Activated CD4-positive, alpha-beta T cell treated with anti-CD3 and anti-CD28 coated beads for 4 hours (primary cell): ENCODE measurements at places on chromosomes 1 and 21.

GRCh38 chr1:221487781-221488524 lies 253.9 kb downstream of the DUSP10 start:
- DNase-seq, result no peak

GRCh38 chr1:206843626-206844025 lies 21.8 kb upstream of the IL20 start:
- DNase-seq, result no peak

GRCh38 chr1:151510957-151511635 lies at the start of gene CGN:
Gene CGN (plus strand): TSS chr1:151511387. CDS start chr1:151518520, 7,133 bp downstream.
- peak; percentile 85 for DNase-seq

DNA sequence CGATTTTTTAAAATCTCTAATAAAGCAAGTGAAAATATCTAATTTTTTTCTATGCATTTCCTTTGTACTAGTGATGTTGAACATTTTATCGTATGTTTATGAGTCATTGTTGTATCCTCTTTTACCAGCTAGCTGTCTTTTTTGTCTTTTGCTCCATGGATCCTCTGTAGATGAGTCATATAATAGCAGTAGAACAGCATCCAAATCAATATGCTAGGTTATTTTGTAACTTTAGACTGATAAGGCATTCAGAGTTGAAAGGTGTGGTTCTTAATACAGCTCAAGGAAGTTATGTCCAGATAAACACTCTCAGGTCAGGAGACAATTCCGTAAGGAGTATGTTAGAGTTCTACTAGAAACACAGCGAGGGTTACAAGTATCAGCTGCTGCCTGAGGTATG lies 31.9 kb downstream of the MAP10 start:
- DNase-seq, result no peak

GRCh38 chr1:231613419-231614349 lies 12.9 kb upstream of the DISC1 start:
- DNase-seq, result no peak

GRCh38 chr1:30790850-30791778 lies 33.5 kb upstream of the LAPTM5 start:
- no peak for DNase-seq

DNA sequence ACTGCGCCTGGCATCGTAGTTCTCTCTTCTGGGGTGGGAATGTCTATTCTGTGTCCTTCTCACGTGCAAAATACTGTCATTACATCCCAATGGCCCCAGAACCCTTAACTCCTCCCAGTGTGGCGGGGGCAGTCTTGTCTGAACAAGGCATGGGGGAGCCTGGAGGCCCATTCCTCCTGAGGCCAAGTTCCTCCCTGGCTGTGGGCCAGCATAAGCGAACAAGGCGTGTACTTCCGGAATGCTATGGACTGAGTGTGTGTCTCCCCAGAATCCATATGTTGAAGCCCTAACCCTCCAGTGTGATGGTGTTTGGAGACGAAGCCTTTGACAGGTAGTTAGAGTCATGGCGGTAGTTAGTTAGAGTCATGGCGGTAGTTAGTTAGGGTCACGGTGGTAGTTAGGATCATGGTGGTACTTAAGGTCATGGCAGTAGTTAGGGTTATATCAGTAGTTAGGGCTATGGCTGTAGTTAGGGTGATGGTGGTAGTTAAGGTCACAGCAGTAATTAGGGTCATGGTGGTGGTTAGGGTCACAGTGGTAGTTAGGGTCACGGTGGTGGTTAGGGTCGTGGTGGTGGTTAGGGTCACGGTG lies 71.0 kb downstream of the PRKCZ start:
- no peak for DNase-seq

- peak; percentile 9 for DNase-seq
Observed at GRCh38 chr21:14864211-14865021, 200.4 kb downstream of the NRIP1 start.

DNA sequence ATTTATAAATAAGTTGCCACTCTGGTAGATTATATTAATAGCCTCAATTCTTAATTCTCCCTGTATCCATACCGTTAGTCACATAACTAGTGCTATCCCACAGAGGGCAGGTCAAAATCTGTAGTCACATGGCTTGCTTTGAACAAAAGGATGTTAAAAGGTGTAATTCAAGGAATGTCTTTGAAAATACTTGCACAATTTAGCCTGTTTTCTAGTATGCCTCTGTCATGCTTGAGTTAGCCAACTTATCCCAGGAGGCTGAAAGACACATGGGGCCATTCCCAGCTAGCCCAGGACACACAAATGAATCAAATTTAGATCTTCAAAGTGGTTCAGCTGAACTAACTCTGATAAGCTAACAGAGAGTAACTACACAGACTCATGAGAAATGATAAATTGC lies 758.5 kb upstream of the NEGR1 start:
- DNase-seq, result no peak

- DNase-seq, result no peak
Observed at GRCh38 chr1:97050506-97050905, 328.9 kb downstream of the PTBP2 start.

DNA sequence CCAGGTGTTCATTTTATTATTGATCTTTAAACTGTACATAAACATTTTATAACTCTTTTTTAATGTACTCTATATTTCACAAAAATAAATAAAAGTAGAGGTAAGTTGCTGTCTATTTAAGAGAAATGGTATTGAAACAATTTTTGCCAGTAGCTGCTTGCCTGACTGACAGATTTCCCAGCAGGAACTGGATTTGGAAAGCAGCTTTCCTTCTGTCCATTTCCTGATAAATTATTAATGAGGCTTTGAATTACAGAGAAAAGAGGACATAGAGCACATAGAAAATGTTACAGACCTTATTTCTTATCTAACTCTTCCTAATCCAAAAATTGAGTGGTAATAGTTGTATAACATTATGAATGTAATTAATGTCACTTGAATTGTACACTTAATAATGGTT lies 79.7 kb upstream of the BCL10 start:
- no peak for DNase-seq

- no peak for DNase-seq
Observed at GRCh38 chr1:232853994-232854797, 49.0 kb downstream of the MAP10 start.

DNA sequence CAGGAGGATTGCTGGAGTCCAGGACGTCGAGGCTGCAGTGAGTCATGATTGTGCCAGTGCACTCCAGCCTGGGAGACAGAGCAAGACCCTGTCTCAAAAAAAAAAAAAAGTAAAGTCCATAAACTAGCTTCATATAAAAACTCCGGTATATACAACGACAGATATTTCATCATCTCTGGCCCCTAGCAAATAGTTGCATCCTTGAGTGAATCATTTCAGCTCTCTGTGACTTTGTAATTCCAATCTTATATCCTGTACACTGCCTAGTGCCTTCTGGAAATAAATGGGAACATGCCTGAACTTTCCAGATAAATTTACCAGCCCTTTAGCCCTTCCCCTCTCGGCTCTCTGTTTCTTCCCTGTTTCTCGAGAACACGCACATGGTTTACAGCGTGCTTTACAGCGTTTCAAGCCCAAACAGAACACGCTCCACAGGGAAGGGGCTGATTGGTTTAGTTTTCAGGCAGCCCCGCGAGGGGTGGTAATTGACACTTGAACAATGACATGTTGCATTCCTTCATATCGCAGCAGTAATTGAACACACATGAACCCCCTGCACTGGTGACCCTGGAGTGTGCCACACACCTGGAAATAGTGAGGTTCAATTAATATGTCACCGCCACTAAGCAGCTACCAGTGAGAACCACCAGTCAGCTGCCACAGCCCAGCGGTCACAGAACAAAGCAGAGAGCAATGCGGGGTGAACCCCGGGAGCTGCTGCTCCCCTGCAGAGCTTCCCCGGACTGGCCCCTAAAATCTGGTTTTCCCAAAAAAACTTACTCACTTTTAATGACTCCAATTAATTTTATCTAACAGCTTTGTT lies 35.7 kb upstream of the SIM2 start:
- DNase-seq, result no peak

- no peak for DNase-seq
Observed at GRCh38 chr1:173554089-173554488, 48.8 kb downstream of the SLC9C2 start.

DNA sequence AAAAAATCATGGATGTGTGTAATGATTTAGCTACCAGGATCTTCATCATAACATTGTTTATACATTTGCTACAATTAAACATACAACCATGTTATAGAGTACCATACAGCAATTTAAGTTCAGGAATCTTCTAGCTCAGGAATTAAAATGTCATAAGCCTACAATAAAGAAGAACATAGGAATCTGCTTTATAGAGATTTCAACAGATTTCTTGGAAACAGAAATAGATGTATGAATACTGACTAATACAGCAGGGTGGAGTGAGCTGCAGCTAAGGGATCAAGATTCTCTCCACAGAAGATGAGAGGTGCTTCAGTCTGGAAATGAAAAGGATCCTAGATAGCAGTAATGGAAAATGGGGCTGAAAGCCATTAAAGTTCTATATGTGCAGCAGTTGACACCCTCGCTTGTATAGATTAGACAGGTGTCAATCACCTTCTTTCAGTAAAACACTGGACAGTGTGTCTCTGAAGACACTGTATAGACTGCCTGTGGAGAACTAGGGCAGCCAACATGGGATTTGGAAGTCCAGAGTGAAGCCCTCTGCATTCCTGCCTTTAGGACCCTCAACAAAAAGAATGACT lies 73.9 kb downstream of the DNTTIP2 start:
- DNase-seq, result no peak

GRCh38 chr1:88549536-88549935 lies 134.5 kb upstream of the PKN2 start:
- DNase-seq, result no peak

DNA sequence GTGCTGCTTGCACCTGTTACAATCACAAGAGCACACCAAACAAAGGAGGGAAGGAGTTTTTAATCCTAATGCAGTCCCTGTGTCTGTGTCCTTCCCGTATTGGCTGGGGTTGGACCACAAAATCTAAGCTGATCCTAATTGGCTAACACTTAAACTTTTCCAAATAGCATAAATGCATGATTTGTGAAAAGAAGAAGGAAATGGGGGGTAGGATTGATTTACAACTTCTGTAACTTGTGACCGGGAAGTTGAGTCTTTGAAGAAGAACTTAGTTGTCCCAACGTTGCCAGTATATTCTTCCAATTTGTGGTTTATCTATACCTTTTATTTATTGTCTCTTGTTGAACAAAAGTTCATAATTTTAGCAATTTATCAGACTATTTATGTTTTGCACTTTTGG lies 11.8 kb upstream of the IPP start:
- DNase-seq, result no peak

GRCh38 chr1:1136547-1137230 lies 20.8 kb upstream of the C1orf159 start:
- no peak for DNase-seq

DNA sequence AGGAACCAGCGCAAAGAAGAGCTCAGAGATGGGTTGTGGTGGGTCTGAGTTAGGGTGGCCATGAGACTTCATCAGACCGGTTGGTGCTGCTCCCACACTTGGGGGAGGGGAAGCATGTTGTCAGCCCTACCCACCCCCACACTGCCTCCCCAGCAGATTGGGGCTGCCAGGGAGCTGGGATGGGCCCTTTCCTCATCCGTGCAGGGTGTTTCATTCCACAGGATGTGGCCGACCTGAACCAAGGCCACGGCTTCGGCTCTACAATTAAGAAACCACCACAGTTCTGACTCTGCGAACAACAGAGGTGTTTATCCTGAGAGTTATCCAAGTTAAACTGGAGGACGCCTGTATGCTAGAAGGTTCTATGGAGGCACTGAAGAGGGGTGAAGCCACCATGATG lies 171.2 kb downstream of the ETS2 start:
- DNase-seq, result no peak

DNA sequence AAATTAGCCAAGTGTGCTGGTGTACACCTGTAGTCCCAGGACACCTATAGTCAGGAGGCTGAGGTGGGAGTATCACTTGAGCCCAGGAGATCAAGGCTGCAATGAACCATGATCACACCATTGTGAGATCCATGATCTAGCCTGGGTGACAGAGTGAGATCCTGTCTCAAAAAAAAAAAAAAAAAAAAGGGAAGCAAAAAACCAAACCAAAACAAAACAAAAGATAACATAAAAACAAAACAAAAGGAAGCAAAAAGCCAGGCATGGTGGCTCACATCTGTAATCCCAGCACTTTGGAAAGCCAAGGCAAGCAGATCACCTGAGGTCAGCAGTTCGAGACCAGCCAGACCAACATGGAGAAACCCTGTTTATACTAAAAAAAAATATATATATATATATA lies 9.4 kb upstream of the AKR1A1 start:
- no peak for DNase-seq

- DNase-seq, result peak; percentile 73
Observed at GRCh38 chr1:25030674-25031589, 100.9 kb upstream of the RUNX3 start.

DNA sequence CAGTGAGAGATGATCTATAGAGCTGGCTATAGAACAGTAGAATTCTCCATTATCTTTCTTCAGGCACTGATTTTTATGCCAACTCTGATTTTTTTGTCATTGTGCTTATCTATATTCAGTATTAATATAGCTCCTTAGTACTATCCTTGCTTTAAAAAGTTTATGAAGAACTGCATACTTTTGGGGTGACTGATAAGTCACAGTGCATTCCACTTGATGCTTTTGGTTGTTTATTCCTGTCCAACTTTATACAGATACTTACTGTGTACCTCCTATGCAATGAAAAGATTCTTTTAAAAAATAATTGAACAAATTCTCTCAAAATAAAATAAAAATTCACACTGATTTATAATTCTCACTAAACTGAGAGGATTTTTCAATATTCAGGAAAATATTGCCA lies 71.6 kb downstream of the COL24A1 start:
- DNase-seq, result no peak

- DNase-seq, result peak; percentile 46
Observed at GRCh38 chr1:7070389-7071029, 285.3 kb downstream of the CAMTA1 start.

DNA sequence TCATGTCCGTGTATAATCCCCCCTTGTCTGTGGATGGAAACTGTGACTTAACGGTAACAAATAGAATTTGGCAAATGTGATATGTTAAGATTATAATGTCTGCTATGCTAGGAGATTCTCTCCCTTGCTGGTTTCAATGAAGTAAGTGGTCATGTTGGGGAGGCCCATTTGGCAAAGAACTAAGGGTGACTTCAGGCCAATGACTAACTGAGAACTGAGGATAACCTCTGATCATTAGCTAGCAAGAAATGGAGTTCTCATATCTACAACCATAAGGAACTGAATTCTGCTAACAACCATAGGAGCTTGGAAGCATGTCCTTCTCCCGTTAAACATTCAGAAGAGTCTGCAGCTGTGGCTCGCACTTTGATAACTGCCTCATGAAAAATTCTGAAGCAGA lies 2.3 kb downstream of the IFI44L start:
- DNase-seq, result no peak

DNA sequence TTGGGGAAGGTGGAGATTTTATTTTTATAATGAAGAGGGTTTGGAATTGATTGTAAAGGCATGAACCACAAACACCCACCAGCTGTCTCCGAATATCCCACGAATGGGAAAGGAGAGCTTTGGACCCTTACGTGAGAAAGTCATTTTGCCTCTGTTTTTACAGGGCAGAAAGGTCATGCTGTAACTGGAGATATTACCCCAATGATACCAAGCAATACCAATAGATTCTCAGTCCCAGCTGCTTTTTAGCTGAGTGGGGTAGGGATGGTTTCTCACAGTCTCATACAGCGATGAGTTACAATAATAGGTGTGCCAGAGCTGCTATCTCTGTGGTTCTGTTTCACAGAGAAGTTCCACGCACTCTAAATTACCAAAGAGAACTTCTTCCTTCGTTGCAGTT lies 8.8 kb upstream of the F3 start:
- DNase-seq, result no peak
